ENCODE measurements at places on chromosomes 1 and 21.
A peak's percentile ranks its signal among the peaks of the same experiment; 100 is the strongest.

- peak; percentile 24 for DNase-seq
These were observed 1.6 kb upstream of the PDXK start for GRCh38 chr21:43717166-43717853.

DNA sequence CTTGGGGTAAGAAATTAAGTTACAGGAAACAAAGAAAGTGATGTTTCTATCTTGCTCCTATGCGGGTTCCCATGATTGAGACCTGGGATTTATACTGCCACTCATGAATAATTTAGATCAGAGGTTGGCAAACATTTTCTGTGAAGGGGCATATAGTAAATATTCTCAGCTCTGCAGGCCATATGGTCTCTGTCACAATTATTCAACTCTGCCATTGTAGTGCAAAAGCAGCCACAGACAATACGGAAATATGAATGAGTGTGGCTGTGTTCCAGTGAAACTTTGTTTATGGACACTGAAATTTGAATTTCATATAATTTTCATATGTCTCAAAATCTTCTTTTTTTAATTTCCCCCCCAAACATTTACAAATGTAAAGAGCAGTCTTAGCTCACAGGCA is 127.2 kb downstream of the FOXD2 start:
- no peak for DNase-seq

DNA sequence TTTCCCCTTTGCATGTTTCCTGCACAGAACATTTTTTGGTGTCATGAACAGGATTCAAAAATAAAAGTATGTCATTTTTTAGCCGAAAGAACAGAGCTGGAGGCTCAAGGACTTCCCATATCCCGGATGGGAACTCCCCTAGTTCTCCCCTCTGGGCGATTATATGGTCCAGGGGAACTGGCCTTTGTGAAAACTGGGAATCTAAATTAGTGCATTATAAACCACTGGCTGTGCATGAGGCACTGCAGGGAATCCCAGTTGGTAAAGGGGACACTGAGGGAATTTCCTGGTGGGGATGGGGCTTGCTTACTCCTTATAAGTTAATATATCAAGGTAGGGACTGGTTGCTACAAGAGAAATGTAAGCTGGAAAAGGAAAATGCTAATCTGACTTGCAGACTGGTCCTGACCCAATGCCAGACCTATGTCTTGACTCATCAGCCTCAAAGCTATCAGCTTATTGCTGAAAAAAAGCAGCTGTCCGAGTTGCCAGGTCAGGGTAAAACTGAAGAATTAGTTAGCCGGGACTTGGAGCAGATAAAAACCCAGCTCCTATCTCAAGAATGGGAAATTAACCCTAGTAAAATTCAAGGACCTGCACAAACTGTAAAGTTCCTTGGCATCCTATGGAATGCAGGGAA is 122.6 kb downstream of the FCRL5 start:
- no peak for DNase-seq

- DNase-seq = no peak
These were observed 40.5 kb downstream of the ESRRG start for GRCh38 chr1:216682752-216683151.

GRCh38 chr21:45581322-45581712 is 39.1 kb upstream of the SLC19A1 start:
- peak; percentile 8 for DNase-seq

- DNase-seq = no peak
These were observed 214.6 kb upstream of the NCAM2 start for GRCh38 chr21:20783611-20784010.

GRCh38 chr21:31732597-31733550 is 956 bp upstream of the SCAF4 start:
- no peak for DNase-seq

DNA sequence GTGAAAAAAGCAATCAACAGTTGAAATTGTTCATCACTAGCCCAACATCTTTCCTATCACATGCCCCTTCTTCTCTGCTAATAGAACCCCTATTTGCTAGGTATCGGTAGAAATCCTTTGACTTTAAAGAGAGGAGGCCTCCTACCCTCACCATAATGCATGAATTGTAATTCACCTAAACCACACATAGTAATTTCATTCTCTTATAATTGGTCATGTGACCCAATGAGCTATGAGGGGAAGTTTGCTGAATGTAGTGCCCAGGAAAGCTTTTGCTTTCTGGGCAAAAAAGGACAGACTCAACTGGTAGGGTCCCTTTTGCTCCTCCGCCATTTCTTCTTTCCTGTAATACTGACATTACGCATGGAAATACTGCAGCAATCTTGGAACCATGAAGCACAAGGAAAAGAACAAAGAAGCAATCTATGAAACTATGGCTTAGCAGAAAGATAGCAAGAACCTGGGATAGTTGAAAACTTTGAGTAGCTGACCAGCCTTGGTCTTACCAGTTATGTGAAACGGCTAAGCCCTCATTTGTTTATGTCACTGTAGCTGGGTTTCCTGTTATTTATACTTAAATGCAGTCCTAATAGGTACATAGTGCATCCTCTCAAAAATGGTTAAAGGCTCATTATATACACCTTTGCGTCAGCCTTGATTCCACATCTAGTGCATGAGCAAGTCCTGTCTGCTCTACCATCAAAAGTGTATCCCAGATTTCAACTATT is 10.2 kb upstream of the CHI3L2 start:
- DNase-seq = no peak

DNA sequence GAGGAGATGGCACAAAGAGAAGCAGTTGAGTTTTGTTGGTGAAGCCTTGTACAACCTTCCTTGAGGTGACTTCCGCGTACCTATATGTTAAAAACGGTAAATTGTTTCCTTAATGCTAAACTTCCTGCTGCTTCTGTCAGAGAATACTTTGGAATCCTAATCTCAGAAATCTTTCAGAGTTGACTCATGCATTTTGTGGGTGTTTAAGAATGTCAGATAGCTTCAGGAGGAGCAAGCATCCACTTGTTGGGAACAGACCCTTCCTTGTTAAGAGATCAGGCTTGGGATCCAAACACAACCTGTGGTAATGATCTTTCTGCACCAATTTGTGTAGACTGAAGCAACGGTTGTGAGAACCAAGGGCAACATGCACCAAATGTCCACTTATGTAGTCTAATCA is 29.5 kb downstream of the AK4 start:
- DNase-seq = no peak

- DNase-seq = no peak
These were observed 43.0 kb downstream of the TRIM33 start for GRCh38 chr1:114468047-114468446.

- no peak for DNase-seq
These were observed 96.2 kb downstream of the GALNT2 start for GRCh38 chr1:230163205-230163604.

- no peak for DNase-seq
These were observed 17.9 kb downstream of the LRRC7 start for GRCh38 chr1:69585666-69586065.

GRCh38 chr1:187509091-187509490 is 680.3 kb downstream of the PLA2G4A start:
- no peak for DNase-seq

GRCh38 chr1:102858695-102859094 is 249.6 kb downstream of the COL11A1 start:
- no peak for DNase-seq

GRCh38 chr1:205371871-205372660 is 15.3 kb upstream of the KLHDC8A start:
- no peak for DNase-seq

DNA sequence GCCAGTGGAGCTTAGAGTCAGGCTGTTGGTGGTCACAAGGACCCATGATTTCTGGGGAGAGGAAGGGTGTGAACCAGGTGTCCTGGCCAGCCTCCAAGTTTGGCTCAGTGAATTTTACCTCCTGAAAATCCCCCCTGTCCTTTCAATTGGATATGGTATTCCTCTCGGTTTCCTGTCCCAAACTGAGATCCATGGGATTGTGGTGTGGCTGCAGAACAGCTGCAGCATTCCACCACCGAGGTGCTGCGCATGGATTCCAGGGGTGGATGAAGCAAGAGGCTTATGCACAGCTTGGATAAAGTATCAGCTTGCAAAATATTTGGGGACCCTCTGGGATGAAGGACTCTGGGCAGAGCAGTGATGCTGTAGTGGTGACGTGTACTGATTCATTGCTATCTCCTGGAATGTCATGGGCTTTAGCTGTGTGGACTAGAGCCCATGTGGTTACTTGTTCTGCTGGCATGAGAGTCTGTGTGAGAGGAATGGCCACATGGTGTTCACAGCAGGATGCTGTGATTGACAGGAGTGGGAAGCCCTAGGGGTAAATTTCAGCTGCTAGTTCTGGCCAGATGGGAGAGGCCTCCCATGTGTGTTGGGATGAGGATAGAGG is 148.7 kb upstream of the SPAG17 start:
- DNase-seq = no peak

- DNase-seq = no peak
These were observed 10.7 kb downstream of the AUNIP start for GRCh38 chr1:25848531-25848930.

GRCh38 chr1:97553971-97554370 is 366.9 kb downstream of the DPYD start:
- DNase-seq = no peak

GRCh38 chr21:42569732-42570301 is 56.2 kb downstream of the SLC37A1 start:
- peak; percentile 33 for DNase-seq

- no peak for DNase-seq
These were observed 191.0 kb upstream of the C1orf174 start for GRCh38 chr1:4090976-4091660.

DNA sequence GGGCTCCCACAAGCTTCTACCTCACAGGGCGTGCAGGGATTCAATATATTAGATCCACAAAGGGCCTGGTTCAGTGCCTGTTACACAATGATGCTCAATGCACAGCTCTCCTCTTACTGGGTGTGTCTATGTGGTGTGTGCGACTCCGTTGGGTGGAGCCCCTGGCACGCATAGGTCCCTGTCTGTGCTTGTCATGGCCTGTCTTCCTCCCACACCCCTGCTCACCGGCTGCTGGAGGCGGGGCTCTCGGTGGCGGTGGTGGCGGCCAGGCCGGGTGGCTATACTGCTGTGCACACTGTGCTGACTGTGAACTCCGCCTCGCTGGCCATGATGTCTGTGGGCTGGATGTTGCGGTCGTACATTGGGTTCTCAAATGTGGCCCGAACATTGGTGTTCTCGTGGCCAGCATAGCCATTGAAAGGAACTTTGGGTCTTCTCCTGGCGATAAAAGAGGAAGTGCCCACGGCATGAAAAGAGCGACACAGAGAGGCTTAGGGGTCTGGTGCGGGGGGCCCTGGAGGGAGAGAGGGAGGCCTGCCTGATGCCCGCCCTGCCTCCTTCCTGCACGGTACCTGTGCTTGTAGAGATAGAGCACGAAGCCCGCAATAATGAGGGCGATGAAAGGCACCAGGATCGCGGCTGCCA is 46.9 kb downstream of the ZSCAN20 start:
- DNase-seq = no peak

Measured in right cardiac atrium (tissue), 5 donors.